Stimulated activated CD4-positive, alpha-beta T cell treated with anti-CD3 and anti-CD28 coated beads, Interleukin-4, amount 100 ng/mL, for 1 hour (primary cell): ENCODE measurements at places on chromosomes 2 and 18.

GRCh38 chr2:225993430-225993829 is 593.9 kb downstream of the NYAP2 start:
- DNase-seq = no peak

GRCh38 chr2:60294901-60295635 is 258.4 kb downstream of the BCL11A start:
- no peak for DNase-seq

DNA sequence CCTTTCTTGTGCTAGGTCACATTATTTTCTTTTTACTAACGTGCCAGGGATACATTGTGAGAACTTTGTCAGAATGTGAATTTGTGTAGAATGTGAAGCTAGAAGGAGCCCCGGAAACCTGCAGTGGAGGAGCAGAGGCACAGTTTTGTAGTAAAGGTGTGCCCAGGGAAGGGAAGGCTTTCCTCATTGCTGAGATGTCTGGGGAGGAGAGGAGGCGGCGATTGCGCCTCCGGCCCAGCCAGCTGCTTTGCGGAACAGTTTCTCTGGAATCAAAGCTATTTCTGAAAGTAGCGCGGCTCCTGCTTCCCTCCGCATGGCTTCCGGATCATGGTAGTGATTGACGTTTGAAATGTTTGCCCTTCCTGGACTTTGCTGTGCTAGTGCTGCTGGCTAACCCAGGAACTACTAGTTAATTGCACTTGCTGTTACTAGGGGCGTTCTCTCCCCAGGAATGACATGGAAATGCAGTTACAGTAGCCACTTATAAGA is 83.1 kb upstream of the RBM44 start:
- no peak for DNase-seq

DNA sequence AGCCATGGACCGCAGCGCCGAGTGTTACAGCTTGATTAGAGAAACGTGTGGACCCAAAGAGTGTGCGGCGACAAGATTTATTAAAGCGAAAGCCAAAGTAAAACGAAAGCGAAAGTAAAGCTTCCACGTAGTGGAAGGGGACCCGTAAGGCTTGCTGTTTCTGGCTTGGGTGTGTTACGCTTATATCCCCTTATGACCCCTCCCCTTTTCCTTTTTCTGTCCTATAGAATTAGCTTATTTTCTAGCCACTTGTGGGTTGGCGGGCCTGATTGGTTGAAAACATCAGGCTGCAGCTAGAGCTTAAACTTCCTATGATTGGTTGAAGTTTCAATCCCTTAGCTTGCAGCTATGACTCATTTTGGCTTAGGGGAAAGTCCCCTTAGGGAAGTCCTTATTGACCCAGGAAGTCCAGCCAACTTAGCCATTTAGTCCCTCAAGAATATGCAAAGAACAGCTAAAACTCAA is 969.7 kb downstream of the DCDC2C start:
- no peak for DNase-seq

DNA sequence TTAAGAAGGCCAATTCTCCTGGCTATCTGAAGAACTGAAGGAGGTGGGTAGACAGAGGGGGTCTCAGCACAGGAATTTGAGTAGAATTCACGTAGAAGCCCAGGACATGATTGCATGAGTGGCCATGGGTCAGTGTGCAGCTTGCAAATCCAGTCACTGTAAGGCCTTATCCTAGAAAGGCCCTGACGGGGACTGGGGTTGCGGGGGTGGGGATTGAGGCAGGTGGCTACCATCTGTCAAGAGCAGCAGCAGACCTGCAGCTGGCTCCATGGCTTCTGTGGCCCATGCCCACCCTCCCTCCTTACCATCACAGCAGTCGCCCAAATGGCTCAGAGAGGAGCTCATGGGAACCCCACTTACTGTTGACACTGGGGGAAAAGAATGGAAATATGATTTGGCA is 34.6 kb upstream of the SLC14A1 start:
- no peak for DNase-seq

DNA sequence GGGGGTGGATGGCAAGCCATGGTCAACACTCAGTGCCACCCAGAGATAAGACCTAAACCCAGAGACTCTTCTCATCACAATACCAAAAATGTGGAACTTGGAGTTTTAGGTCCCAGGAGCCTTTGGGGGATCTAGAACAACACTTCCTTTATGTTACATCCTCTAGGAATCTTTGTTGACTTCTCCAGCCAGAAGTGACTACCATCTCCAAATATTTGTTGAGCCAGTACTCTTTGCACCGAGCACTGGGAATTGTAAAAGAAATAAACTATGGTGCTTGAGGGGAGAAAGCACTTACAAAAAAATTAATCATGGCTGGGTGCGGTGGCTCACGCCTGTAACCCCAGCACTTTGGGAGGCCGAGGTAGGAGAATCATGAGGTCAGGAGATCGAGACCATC is 120.0 kb upstream of the TMEM200C start:
- DNase-seq = no peak

GRCh38 chr2:227147023-227147422 is 17.0 kb downstream of the COL4A4 start:
- no peak for DNase-seq

GRCh38 chr18:68992719-68993482 is 195.0 kb downstream of the CCDC102B start:
- no peak for DNase-seq

GRCh38 chr2:191885098-191885497 is 38.2 kb upstream of the CAVIN2 start:
- DNase-seq = no peak

DNA sequence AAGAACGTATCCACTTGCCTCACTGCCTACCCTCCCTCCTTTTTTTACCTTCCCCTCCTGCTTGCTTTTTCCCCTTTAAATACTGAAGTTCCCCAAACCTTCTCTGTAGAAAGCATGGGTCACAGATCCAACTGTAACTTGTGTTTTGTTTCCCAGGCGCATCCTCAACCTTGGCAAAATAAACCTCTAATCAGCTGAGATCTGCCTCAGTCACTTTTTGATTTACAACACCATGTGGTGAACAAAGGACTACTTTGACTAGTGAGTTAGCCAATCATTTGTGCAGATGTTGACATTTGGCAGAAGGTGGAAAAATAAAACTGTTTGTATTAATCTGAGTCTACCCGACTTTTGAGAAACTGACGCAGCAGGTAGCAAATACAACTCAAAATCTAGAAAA is 23.3 kb upstream of the MCM6 start:
- DNase-seq = no peak

- no peak for DNase-seq
Measured at GRCh38 chr2:54258166-54258565, 2.1 kb upstream of the TSPYL6 start.

DNA sequence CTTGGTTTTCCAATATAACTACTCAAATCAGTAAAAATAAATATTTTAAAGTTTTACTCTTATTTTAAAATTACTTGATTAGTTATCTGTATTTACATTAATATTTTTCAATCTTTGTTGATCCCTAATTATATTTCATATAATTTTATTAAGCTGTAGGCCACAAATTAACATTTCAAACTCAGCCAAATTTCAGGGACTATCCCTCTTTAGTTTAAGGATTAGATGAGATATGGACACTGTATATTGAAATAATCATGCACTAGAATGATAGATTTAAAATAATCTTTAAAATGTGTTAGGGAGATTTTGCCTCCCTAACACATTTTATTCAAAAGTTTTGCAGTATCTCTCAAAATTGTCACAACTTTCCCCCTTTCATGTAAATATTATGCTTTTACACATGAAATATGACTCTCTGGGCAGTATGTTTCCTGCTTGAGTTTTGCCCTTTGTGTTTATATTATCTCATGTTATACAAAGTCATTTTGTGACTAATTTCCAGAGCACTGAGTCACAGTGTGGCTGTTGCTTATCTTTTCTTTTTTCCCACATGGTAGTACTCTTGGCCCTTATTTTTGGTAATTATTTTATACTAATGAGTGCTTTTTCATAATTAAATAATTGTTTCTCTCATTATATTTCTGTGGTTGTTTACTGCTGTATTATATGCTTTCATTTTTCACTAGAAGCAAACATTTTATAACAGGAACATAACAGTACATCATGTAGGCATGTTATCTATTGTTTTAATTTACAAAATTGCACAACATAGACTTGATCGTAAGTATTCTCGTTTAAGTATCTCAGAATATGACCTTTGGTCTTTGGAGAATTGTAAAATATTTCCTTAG is 1.2 kb downstream of the TFPI start:
- no peak for DNase-seq
